Stimulated activated CD4-positive, alpha-beta T cell treated with anti-CD3 and anti-CD28 coated beads, Interleukin-4, amount 100 ng/mL, for 1 hour (primary cell): ENCODE measurements at places on chromosomes 16 and 17.

DNA sequence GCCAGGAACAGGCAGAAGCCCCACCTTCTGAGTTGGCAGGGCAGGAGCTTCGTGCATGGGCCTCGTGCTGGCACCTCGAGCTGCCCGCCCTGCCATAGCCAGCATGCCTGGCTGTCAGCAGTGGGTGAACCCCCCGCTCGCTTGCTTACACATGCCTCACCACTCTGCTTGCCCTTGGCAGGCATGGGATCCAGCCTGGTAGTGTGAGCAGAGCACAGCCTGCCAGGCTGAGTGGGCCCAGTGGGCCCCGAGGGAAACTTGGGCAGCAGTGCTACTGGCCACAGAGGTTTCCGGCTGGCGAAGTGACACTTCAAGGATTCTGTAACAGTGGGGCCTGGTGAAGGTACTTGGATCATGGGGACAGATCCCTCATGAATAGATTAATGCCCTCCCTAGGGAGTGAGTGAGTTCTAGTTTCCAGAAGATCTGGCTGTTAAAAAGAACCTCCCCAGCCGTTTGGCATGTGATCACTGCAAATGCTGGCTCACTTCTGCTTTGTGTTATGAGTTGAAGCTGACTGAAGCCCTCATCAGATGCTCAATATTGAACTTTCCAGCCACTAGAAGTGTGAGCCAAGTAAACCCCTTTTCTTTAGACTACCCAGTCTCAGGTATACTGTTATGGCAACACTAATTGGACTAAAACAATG, 114.7 kb downstream of the BCAS3 start:
- no peak for DNase-seq

GRCh38 chr17:68255731-68256538, 8.1 kb downstream of the AMZ2 start:
- no peak for DNase-seq

DNA sequence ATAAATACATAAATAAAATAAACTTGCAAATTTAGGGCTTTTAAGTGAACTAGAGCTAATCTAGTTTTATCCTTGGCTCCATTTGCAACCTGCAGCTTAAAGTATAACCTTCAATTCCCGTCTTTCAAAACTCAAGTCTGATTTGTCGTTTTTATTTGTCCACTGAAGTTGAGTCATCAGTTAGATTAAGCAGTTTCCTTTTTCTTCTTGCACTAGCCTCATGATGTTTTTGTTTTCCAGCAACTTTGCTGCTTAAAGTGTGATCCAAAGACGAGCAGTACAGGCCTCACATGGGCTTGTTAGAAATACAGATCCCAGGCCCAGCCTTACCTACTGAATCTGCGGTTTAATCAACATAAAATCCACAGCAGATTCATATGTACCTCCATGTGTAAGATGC, 13.8 kb downstream of the ARSG start:
- DNase-seq = no peak

- DNase-seq = peak; percentile 33
Measured at GRCh38 chr17:41340934-41341861, 9.4 kb downstream of the KRT33A start.

DNA sequence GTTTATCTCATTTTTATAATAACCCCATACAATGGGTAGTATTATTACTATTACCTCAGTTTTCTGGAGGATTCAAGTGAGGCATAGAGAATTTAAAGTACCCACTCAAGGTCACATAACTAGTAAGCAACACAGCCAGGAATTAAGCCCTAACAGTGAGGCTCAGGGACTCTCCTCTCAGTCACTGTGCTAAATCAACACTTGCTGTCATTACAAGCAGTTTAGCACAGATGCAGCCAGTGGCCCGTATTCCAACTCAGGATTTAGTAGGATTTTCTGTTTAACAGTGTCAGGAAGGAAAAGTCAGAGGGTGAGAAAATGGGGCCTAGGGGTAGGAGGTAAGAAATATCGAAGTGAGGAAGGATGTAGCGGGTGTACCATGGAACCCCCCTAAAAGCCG, 536.9 kb downstream of the TMEM114 start:
- DNase-seq = no peak

DNA sequence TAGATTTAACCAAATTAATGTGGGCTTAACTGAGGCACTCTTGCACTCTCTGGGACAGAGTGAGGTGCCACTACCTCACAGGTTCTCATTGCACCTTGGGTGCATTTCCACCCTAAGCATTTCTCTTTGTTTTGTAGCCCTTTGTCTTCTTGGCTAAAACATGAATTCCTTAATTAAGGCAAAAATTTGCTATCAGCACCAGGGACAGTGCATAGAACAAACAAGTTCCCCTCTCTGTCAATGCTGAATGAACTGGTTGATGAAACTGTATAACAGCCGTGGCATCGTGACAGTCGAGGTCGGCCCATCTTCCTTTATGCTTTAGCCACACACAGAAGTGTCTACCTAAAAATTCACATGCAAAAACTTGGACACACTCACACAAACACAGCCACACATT, 74.8 kb downstream of the HS3ST2 start:
- no peak for DNase-seq

DNA sequence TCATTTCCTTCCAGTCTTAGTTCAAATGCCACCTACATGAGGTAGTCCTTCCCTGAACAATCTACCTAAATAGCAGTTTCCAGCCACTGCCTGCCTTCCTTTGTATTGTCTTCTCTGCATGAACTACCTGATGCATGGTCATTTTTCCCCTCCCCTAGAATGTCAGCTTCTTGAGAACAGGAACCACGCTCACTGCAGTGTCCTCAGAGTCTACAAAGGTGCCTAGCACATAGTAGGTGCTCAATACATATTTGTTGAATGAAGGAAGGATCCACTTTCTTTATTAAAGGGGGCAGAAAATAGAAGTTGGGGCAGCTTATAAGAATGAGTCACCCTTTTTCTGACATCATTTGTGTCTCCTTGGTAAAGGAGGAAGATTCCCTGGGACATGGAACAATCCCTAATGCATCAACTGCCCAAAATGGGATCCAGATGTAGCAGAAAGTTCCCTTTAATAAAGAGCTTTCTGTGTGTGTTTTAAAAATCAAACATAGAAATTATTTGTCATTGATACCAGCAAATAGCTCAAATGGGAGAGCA, 4.4 kb upstream of the CYLD start:
- DNase-seq = no peak

DNA sequence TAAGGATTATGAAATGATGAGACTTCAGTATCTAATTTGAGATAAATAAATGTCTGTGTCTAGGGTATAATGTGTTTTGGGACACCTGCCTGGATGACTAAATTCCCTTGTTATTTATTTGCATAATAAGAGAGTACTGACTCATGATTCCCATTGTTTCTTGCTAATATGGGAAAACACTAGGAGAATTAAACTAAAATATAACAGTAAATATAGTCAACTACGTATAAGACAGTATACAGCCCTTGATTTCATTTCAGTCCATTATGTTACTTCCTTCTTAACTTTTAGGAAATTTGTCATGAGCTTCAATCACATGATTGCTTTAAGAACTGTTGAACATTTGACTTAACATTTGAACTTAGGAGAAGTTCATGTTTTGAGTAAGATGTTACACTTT, 62.4 kb downstream of the VMP1 start:
- no peak for DNase-seq

DNA sequence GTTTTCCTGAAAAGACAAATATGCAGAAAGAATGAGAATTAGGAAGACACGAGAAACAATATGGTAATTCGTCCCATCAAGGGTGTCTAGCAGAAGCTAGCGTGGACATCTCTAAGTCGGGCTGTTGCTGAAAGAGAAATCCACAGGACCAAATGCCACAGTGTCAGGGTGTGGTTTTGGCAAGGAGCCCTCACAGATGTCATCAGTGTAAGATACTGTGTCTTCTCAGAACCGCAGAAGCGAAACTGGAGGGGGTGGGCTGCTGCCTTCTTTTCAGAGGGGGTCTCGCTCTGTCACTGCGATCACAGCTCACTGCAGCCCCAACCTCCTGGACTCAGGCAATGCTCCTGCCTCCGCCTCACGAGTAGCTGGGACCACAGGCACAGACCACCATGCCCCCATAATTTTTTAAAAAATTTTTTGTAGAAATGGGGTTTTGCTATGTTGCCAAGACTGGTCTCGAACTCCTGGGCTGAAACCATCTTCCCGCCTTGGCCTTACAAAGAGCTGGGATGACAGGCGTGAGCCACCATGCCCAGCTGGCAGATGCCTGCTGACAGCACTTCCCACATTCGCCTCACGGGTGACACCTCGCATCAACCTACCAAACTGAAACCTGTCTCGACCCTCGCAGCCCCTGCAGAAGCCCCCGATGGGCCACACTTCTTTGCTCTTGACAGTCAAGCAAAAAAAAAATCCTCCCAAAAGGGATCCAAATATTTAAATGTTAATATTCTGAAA, 26.2 kb downstream of the TRAP1 start:
- DNase-seq = no peak

DNA sequence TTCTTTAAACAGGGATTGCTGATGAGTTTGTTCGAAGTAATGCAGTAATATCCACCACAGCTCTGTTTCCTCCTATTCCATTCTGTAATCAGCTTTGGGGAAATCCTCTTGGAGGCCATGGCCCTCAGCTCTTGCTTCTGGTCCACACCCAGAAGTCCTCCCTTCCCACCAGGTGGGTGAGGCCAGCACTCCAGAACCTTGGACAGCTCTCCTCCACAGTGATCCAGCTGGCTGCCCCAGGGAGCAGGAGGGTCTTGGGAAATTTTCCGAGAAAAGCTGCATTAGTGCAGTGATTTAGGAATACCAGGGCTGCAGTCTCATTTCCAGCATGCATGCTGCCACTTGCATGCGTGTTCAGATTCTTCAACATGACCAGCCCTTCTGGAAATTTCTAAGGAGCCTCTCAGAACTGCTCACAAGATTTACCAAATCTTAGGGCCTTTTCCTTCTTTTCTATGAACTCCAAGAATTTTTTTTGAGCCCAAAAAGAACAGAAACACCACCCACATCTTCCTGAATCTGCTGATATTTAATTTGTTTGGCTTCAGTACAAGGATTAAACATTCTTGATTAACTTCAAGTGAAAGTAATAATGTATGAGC, 4.2 kb downstream of the SMPD3 start:
- DNase-seq = no peak

- peak; percentile 8 for DNase-seq
Measured at GRCh38 chr17:51640108-51640622, 379.8 kb downstream of the UTP18 start.

- peak; percentile 32 for DNase-seq
Measured at GRCh38 chr17:73952480-73953205, 250.8 kb upstream of the RPL38 start.

DNA sequence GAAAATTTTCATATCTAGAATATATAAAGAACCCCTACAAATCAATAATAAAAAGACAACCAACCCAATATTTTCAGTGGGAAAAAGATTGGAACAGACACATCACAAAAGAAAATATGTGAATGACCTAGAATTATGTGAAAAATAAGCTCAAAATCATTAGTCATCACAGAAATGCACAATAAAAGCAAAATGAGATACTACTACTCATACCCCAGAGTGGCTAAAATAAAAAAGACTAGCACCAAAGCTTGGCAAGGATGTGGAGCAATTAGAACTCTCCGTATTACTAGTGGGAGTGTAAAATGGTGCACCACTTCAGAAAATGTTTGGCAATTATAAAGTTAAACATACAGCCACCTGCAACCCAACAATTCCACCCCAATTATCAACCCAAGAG, 48.0 kb upstream of the CDH5 start:
- no peak for DNase-seq

GRCh38 chr16:74583926-74584666, 22.8 kb downstream of the GLG1 start:
- no peak for DNase-seq

DNA sequence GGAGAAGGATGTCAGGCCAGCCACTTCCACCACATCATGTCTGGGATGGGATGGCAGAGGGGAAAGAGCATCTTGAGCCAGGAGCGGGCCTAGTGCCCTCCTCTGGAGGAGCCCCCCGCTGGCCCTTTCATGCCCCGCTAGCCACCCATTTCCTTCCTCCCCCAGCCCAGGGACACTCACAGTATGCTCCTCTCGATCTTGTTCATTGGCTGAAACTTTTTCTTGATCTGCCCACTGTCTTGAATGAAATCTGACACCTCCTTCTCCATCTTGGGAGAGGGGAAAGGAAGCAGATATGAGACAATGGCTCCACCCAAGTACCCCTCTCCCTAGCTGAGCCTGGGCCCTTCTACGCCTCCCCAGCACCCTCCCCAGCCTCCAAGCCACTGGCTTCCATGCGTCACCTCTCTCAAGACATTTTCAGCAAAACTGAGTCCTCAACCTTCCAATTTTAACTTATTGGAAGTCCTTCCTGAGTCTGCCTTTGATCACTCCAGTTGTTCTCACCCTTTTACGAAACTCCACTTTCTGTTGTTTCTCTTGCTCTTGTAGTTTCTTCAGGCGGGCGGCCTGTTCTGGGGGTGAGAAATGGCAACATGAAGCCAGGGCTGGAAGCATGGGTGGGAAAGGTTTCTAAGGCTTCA, 7.2 kb downstream of the SPAG7 start:
- no peak for DNase-seq
